ENCODE measurements at places on chromosomes 3 and 15. TPM values are rescaled to one million over a fixed set of nuclear protein-coding genes. Genes with fewer than 3 reads are reported as not detected.

GRCh38 chr15:80242802-80243201 lies 9.2 kb downstream of the CTXND1 start:
- DNase-seq = no peak

GRCh38 chr3:12768579-12769527 lies 9.8 kb upstream of the TMEM40 start:
- no peak for DNase-seq

DNA sequence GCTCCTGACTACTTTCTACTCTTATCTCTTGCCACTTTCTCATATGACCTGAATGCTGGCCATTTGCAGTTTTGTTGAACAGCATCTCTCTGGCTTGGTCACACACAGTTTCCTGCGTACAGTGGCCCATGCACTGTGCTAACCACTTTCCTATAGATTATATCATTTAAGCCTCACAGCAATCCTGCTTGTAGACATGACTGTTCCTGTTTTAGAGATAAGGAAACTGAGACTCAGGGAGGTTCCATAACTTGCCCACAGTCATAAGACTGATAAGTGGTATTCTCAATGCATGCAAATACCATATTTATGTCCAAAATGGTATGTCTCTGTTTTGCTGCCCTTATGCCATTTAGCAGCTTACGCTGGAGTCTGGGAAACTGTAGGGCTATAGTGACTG lies 229.5 kb downstream of the NR1D2 start:
- no peak for DNase-seq

GRCh38 chr3:81793410-81793809 lies 32.0 kb upstream of the GBE1 start:
- no peak for DNase-seq

DNA sequence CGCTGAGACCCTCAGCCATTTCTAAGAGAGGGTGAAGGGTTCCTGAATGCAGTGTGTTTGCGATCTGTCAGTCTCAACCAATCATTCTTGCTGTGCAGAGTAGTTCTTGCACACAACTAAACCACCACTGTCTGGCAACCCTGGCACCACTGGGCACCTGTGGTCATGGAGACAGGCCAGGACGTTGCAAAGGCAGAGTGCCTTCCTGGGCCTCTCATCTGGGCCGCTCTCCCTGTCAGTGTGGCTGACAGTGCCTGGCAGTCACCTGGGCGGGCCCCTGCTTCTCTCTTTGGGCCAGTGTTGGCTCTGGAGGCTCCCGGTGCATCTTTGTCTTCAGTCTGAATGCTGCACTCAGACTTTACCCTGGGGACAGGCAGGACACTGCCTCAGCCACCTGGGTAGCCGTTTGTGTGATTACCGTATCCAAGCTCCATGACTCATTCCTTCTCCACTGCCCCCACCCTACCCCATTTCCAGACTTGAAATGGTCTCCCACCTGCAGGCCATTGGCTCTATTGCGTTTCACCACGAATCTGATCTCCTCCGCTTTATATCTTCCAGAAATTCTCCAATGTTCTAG lies 104.6 kb upstream of the KLF13 start:
- DNase-seq = no peak

GRCh38 chr3:158407844-158408517 lies 163.0 kb upstream of the MLF1 start:
- DNase-seq = no peak

DNA sequence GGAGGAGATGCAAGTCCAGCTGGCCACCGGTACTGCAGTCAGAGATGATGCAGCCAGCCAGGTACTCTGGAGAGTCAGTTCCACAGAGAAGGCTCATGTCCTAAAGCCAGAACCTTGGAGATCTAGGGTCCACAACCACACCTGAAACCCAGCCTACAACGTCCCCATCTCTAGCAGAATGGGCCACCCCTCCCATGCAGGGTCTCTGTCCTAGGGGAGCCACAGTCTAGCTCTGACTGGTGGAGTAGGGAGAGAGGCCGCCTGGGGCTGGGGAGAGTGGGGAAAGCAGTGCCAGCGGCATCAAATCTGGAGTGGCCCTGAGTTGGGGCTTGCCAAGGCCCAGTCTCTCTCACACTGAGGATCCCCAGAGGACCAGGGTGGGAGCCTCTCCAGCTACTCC lies 43.5 kb downstream of the PTH1R start:
- no peak for DNase-seq

- no peak for DNase-seq
These were observed 1196.3 kb downstream of the ROBO1 start for GRCh38 chr3:78571486-78571885.

DNA sequence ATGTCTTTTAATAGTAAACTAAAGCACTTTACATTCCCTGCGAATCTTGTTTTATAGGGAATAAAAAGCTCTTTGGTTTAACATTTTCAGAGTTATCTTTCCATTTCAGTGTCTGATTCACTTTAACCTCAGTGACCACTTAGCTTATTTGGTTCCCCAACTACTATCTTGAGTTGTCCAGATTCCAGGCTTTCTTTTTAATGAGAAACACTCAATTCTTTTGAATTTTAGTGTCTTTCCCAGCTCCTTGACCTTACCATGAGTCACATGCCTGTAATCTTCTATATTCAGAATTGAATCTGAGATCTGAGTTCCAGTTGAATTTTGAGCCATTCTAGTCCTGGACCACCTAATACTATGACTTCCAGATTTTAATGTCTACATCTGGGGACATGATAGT lies 144.4 kb downstream of the KCNAB1 start:
- DNase-seq = no peak

- DNase-seq = no peak
These were observed 11.8 kb downstream of the INSYN1 start for GRCh38 chr15:73741321-73741836.

DNA sequence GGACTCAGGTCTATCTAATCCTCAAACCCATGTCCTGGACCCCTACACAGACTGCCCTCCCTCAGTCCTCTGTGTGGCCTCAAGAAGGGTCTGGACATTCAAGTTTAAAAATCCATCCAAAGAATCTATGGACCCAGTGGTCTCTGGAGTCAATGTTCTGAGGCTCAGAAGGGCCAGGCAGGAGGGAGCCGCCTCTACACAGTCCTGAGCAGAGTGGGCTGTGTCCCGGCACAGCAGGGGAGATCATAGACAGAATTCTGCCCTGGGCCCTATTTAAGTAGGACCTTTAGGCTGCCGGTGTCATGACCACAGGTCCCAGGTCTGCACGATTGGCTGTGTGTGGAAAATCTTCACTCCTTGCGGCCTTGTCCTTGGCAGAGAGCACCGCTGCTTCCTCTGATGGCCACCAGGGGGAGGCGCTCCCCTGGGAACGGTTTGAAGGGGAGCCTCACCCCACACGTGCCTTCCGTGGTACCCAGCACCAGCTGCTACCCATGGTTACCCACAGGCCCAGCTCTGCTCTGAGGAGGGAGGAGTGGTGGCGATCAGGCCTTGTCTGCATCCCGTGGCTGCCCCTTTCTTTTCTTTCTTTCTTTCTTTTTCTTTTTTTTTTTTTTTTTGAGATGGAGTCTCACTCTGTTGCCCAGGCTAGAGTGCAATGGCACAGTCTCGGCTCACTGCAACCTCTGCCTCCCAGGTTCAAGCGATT lies 37.9 kb downstream of the CHRD start:
- peak; percentile 72 for DNase-seq

GRCh38 chr3:29720665-29721064 lies 439.8 kb downstream of the RBMS3 start:
- DNase-seq = no peak

Gene ARPIN
- total RNA-seq = 19.9 TPM

Gene GBE1
- 12.7 TPM for total RNA-seq

Gene SLC12A6
- total RNA-seq = 43.2 TPM

Gene LEKR1
- total RNA-seq = 1.2 TPM

Gene WNT5A
- 7.2 TPM for total RNA-seq
